Renal pelvis (tissue), 12 donors: ENCODE measurements at places on chromosomes 7 and 10. TPM values are rescaled to one million over a fixed set of nuclear protein-coding genes. Genes with fewer than 3 reads are reported as not detected.

- peak; percentile 61 for DNase-seq
Observed at GRCh38 chr10:26215935-26216584, 514 bp upstream of the GAD2 start.

DNA sequence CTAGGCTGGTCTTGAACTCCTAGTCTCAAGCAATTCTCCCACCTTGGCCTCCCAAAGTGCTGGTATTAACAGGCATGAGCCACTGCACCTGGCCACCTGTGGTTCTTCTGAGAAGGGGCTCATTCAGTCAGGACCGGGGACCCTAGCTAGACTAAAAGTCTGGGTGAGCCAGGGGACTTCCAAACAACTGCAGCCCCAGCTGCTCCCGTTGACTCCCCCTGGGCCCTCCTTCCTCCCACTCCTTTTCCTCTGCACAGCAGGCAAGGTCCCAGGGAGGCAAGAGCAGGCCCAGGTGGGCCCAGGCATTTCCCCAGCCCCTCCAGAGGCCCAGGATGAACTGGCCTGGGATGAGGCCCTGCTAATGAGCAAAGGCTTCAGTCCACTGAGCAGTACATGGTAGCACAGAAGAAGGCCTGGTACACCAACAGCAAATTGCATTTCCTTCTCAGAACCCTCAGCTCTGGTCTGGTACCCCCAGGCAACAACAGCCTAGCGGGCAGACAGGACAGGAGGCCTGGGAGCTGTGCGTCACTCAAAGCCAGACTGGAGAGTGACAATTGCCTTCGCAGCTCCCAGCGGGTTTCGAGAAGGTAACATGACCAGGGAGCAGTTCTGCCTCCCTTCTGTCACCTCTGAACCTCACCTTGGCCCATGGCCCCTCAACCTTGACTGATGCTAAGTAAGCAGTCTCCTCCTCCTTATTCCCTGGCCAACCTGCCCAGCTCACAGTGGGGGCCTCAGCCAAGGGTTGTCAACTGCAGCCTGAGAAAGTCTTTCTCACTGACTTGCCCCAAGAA is 30.7 kb upstream of the HSPA12A start:
- no peak for DNase-seq

DNA sequence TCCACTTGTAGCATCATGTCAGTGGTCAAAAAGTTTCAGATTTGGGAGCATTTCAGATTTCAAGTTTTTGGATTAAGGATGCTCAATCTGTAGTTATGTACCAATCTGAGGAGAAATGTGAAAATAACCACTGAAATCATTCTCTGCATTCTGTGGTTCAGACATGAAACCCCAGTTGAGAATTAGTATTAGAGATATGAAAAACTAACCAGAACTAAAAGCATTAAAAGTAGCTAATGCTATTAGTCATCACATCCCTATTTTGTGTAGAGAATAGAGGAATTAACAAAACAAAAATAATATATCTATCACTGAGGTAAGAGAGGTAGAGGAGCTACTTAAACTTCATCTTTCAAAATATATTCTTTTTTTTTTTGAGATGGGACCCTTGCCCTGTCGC is 28.0 kb downstream of the MICU1 start:
- DNase-seq, result no peak

GRCh38 chr7:42580061-42580460 is 331.8 kb downstream of the C7orf25 start:
- no peak for DNase-seq

DNA sequence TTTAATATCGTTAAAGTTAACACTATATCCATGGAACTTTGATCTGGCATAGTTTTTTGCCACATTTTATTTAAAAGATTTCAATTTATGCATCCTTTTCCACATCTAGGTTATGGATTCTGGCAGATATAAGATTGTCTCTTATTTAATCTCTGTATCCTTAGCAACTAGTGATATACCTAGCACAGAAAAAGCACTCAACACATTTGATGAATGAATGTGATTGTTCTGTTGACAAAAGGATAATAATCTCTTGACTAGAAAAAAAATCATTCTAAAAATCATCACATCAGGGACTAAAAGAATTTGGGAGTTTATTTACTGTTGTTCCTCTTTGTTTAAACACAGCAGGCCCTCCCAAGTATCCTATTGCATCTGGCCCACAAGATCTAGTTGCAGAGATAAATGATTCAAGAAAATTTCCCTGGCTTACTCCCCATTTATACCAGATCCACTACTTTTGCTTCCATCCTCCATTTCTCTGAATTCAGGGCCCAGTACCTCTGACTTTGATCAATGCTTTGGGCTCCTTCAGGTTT is 84.0 kb upstream of the C1GALT1 start:
- DNase-seq, result no peak

- no peak for DNase-seq
Observed at GRCh38 chr10:14688606-14689005, 86.1 kb downstream of the FAM107B start.

The KLF14 gene
- polyA plus RNA-seq, result 0.47 TPM

The ZFYVE27 gene
- 22.7 TPM for polyA plus RNA-seq

The GARIN1A gene
- 5.7 TPM for polyA plus RNA-seq

The CYP2C18 gene
- 0.41 TPM for polyA plus RNA-seq
